Spleen (tissue), 13 donors: ENCODE measurements at places on chromosomes 4 and X. TPM values are rescaled to one million over a fixed set of nuclear protein-coding genes. Genes with fewer than 3 reads are reported as not detected.

PPEF1 gene
- 0.10 TPM for polyA plus RNA-seq

TMEM35A gene
- 0.35 TPM for polyA plus RNA-seq

DNA sequence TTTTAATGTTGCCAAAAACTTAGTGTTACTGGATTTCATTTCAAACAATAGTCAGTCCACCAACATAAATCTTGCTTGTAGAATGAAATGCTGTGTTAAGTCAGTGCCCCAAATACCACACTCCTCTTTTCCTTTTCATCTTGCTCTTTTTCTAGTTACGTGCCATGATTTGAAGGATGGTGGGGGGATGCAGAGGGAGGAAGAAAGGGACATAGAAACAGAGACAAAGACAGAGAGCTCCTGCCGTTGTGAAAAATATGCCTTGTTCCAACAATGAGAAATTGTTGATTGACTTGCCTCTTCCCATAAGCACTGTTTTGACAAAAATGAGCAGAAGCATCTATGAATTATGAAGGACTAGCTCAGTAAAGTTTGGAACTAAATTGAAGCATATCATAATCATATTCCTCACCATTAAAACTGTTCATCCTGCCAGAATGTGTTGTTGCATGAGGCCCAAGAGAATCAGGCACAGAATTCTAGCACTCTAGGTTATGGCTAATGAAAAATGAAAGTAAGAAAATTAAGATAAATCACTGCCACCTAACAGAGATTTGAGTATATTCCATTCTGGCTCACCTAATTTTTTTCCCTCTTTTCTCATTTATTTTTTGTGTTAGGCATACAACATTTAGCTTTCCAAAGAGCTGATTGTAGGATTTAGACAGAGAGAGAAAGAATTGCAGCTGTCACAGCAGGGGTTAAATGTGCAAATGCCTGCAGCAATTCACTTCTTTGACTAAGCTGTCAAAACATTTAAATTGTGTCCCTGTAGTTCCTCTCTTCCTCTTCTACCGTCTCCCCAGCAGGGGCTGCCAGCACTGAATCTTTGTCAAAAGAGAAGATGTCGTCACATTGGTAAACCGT lies 111.6 kb upstream of the PTPN13 start:
- DNase-seq, result no peak
- no peaks in the 10 kb centered on the region for H3K27me3 ChIP-seq

DNA sequence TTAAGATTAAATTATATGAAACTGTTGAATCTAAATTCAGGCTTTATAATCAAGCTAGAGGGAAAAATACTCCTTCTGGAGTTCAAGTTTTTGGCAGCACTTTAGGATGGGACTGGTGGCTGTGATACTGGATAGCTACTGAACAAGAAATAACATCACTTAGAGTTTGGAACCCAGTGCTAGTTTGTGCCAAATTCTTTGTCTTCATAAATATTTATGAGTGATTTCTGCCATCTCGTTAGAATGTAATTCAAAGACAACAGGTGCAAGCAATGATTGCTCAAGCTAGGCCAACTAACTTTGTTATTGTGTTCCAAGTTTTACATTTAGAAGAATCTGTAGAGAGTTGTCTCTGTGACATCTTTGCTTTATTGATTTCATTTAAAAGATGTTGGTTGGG lies 417.9 kb downstream of the FAT4 start:
- no peaks in the 10 kb centered on the region for H3K27me3 ChIP-seq
- H3K4me1 ChIP-seq, result no peaks in the 10 kb centered on the region
- no peak overlapping the region for H3K27ac ChIP-seq
- no peak for DNase-seq
- H3K36me3 ChIP-seq, result no peaks in the 10 kb centered on the region

DNA sequence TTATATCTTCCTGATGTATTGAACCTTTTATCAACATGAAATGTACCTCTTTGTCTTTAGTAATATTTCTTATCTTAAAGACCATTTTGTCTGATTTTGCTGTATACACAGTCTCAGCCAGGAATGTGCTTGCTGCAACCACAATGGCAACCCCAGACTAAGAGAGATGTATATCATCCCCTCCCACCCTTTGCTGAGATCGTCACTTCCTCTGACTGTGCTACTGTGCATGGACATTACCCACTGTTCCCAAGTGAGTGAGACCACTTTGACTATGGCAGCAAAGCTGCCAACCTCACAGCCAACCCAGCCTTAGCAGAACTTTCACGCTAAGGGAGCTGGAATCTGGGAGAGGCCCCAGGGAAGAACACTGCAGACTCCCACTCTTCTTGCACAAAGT lies 46.0 kb downstream of the EIF2S3 start:
- no peak overlapping the region for H3K27ac ChIP-seq
- H3K4me1 ChIP-seq, result no peaks in the 10 kb centered on the region
- no peak for DNase-seq
- H3K36me3 ChIP-seq, result no peaks in the 10 kb centered on the region
